ENCODE measurements at places on chromosomes 12 and 14.

- DNase-seq = no peak
These were observed 170.7 kb downstream of the CHST11 start for GRCh38 chr12:104627231-104627989.

DNA sequence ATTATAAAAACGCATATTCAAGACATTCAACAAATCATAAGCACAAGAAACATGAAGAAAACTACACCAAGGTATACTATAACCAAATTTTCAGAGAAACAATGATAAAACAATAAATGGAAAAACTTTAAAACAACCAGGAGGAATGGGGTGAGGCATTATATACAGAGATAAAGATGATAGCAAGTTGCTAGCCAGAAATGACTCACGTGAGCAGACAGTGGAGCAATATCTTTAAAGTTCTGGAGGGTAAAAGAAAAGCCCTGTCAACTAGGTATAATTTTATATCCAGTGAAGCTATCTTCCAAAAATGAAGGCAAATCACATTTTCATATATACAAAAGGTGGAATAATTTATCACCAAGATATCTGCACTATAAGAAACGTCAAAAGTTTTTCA is 97.8 kb upstream of the PCED1B start:
- DNase-seq = no peak

DNA sequence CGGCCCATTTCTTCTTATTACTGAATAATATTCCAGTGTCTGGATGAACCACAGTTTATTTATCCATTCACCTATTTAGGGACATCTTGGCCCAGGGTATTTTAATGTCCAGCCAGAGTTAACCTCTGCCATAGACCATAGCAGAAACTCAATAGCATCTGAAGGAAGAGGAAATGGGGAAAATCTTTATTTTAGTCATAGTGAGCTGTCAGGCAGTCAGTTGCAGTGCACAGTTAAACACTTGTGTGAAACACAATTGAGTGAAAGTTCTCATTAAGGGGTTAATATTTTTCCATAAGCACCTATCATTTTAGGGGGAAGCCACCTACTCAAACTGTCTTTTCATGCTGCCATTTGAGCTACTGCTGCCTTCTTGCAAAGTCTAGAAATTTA is 197.3 kb upstream of the PPFIA2 start:
- DNase-seq = no peak

DNA sequence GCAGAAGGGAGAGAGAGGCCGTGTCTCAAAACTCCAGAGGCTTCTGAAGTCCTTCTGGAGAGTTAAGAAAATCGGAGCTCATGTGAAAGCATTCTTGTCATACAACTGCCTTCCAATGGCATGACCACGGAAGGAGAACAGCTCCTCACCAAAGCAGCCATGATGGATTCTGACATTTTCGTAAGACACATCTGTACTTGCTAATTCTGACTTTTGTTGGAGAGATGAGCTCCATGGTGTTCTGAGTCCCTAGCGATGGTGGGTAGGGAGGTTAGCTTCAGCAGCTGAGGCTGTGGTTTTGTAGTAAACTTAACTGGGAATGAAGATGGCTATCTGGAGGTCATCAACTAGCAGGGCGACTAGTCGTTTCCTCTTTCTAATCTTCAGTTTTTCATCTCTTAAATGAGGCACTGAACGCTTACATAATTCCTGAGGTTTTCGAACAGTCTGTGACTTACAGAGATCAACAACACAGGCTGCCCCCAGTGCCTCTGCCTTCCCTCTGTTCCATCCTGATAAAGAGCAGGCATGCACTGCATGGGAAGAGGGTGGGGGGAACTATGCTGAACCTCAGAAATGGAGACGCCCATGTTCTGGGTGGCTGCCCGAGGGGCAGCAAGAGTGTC is 28.6 kb upstream of the DICER1 start:
- no peak for DNase-seq

- DNase-seq = peak; percentile 8
These were observed 697 bp downstream of the ATP6V0A2 start for GRCh38 chr12:123712780-123713319.

DNA sequence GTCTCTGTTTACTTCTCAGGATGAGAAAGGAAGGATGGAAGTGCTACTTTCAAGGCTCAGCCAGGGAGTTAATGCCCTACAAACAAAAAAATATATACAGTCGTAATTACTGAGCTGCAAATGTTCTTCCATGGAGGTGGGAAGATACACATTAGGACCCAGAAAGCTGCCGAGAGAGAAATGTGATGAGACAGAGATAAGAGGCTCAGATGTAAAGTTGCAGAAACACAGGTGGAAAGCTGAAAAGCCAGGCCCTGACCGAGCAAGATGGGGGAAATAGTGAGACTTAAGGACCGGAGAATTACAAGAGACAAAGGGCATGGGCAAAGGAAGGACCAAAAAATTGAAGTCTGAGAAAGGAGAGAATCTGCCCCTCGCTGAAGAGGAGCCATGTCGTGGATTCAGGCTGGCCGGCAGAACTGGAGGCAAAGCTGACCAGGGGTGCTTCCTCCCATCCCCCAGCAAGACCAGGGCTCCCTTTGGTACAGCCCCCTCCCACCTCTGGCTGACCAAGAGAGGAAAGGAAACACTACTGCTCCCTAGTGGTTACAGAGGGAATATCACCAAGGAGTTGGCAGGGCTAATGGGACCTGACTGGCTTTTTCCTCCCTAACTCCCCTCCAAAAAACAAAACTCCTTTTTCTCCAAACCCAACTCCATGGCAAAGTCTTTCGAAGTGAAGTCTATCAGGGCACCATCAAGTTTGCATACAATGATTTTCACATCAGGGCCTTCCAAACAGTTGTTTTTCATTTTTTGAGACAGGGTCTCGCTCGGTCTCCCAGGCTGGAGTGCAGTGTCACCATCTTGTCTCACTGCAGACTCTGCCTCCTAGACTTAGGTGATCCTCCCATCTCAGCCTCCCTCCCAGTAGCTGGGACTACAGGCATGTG is 12.1 kb downstream of the ZFHX2 start:
- peak; percentile 31 for DNase-seq

DNA sequence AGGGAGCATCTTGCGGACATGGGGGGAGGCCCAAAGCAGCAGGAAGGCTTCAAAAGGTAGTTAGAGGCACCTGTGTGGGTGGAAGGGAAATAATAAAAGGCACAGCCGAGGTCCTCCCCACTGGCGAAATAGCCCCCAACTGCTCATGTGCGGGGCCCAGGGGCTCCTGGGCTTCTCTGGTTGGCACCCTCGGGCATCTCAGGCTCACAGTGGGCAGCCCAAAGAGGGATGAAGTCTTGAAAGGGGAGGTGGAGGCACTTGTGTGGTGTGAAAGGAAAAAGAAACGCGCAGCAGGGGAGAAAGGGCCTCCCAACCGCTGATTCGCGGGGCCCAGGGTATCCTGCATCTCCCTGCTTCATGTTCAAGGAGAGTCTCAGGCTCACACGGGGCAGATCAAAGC is 579.4 kb downstream of the ALG10 start:
- DNase-seq = no peak

GRCh38 chr12:76268267-76268666 is 79.9 kb downstream of the BBS10 start:
- DNase-seq = peak; percentile 42

DNA sequence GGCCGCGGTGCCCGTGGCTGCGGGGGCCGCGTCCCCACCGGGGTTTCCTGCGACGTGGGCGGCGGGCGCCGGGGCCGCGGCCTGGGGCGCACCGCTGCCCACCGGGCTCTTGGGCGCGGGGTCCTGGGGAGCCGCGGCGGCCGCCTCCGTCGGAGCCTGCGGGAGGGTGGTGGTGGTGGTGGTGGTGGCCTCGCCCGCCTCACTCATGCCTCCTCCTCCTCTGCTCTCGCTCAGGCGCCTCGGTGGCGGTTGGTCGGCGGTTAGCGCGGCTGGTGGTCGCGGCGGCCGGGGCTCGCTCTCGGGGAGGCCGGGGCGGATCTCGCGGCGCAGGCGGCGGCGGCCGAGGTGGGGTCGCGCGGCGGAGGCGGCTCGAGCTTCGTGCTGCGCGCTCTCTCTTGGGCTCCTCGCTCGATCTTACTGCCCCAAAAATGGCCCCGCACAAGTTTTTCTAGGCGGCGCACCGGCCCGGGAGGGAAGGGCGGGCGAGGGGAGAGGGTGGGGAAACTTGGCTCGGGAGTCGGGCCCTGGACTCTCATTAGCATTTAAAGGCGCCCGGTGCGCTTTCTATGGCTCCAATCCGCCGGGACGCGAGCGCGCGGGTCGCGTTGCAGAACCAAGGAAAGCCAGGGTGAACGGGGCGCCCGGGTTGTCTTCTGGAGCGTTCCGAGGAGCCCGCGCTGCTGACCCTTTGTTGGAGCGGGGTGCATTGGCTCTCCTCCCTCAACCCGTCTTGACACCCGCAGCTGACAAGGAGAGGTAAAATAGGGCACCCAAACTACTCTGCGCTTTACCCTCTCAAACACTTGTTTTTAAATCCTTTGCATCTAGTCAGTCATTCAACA is at the start of gene YBX3:
Gene YBX3, minus strand, starts transcription at position 419 of the 842 bp plus-strand sequence. Its CDS starts 212 bp downstream, at position 207.
- DNase-seq = peak; percentile 87

GRCh38 chr14:92507174-92507768 is 6.3 kb upstream of the RIN3 start:
- no peak for DNase-seq

- DNase-seq = peak; percentile 46
These were observed 48.5 kb downstream of the BAZ2A start for GRCh38 chr12:56581418-56582145.

DNA sequence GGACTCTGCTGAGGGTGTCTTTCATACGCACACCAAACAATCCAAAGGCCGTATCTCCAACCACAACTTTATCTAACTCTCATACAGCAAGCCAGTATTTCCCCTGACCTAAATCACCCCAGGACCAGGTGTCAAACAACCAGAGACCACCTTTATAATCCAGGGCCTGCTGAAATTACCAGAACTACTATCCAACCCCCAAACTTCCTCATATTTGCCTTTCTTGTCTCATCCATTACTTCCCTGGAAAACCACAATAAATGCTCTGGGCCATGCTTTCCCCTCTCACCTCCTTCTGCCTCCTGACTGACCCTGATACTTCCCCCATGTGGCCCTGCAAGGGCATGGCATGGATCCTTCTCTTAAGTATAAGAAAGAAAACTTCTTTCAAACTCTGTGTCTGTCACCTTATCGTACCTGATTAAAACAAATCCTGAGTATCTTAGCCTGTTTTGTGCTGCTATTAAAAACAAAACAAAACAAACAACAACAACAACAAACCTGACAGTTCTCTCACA is 44.7 kb upstream of the CRACR2A start:
- no peak for DNase-seq

GRCh38 chr14:40362856-40363255 is 930.6 kb upstream of the FBXO33 start:
- no peak for DNase-seq

DNA sequence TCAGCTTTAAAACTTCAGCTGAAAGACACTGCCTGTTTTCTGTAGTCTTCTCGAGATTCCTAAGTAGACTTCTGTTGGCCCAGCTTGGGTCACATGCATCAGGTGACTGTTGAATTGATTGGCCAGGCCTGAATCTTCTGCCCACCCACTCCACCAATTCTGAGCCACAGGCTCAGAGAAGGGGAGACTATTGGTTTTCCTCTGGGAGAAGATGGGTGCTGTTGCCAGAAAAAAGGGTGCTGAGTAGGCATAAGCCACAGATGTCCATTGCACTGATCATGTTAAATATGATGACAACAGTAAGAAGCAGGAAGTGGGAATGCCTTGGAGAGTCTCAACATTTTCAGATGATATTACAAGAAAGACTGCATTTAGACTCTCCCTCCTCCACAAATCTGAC is 6.8 kb upstream of the SPTLC2 start:
- DNase-seq = no peak

DNA sequence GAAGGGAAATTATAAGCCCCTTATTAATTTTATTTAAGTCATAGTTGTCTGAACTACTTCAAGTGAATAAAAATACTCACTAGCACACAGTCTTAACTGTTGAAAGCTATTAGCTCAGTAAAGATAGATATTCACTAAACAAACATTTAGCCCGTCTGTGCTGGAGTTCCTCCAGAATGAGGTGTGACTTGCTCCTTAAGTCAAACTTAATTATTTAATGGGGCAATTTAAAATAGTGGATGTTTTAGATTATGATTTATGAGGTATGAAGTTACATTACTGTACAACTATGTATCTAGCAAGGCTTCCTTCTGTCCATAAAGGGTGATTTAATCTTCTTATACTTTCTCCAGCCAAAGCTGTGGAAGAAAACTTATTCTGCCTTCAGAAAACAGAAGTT is 414.0 kb upstream of the FLRT2 start:
- DNase-seq = no peak

GRCh38 chr12:123396954-123397353 is 13.0 kb downstream of the KMT5A start:
- DNase-seq = no peak

- DNase-seq = peak; percentile 59
These were observed 7.8 kb upstream of the DTX1 start for GRCh38 chr12:113048716-113049127.

- no peak for DNase-seq
These were observed 180.9 kb downstream of the ETV6 start for GRCh38 chr12:11830307-11830801.

GRCh38 chr12:89936631-89937030 is 228.0 kb upstream of the ATP2B1 start:
- no peak for DNase-seq

DNA sequence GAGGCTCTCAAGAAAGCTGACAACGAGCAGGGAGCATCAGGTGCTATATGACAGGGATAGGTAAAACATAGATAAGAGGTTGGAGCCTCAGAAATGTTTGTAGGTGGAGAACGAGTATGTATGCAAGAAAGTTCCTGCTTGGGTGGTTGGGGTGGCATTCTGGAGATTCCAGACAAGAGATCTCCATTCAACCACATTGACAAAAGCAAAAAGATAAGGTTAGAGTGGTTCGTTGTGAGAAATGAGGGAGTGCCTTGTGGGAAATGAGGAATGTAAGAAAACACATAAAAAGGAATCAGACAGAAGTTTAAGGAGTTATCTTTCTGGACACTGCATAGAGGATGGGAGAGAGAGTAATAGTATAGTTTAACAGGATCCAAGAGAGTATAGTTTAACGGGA is 290.3 kb downstream of the DPF3 start:
- no peak for DNase-seq

- no peak for DNase-seq
These were observed 119.8 kb downstream of the MGST1 start for GRCh38 chr12:16467272-16467671.

GRCh38 chr12:34287437-34287836 is 265.1 kb downstream of the ALG10 start:
- DNase-seq = no peak

- no peak for DNase-seq
These were observed 158.7 kb downstream of the NUAK1 start for GRCh38 chr12:105980085-105980484.

GRCh38 chr12:68169213-68169889 is 9.8 kb upstream of the IFNG start:
- DNase-seq = no peak

- no peak for DNase-seq
These were observed 28.6 kb upstream of the RND1 start for GRCh38 chr12:48894271-48894670.

GRCh38 chr12:88334271-88334670 is 192.2 kb downstream of the TMTC3 start:
- peak; percentile 72 for DNase-seq

DNA sequence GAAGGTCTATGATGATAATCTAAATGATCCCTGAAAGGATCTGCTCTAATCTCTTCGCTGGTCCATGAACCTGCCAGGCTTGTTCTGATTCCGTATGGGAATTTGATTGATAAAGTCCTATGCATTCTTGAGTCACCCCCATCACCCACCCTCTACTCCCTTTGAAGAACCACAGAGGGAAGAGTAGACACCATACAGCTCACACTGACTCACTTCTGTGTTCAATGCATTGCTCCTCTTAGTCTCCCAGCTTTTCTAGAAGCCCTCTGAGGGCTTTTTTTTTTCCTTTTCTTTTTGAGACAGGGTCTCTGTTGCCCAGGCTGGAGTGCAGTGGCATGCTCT is 18.5 kb upstream of the GPRC5A start:
- DNase-seq = peak; percentile 59

GRCh38 chr12:108333898-108334699 is 5.0 kb downstream of the CMKLR1 start:
- DNase-seq = peak; percentile 47
